ENCODE measurements at places on chromosomes 16 and 17. TPM values are rescaled to one million over a fixed set of nuclear protein-coding genes. Genes with fewer than 3 reads are reported as not detected.

- H3K27ac ChIP-seq: no peak overlapping the region
- no peaks in the 10 kb centered on the region for H3K27me3 ChIP-seq
- H3K4me1 ChIP-seq: no peaks in the 10 kb centered on the region
- H3K36me3 ChIP-seq: no peaks in the 10 kb centered on the region
- H3K4me3 ChIP-seq: no peak overlapping the region
- no peak for DNase-seq
Measured at GRCh38 chr17:41010441-41010840, 1.5 kb upstream of the KRTAP3-1 start.

Gene HEATR9
- not detected for total RNA-seq

Gene MPP3
- 70.2 TPM for total RNA-seq

- no peak for DNase-seq
- no peak overlapping the region for H3K4me3 ChIP-seq
- no peak overlapping the region for H3K27ac ChIP-seq
- no peaks in the 10 kb centered on the region for H3K36me3 ChIP-seq
- H3K27me3 ChIP-seq: no peaks in the 10 kb centered on the region
Measured at GRCh38 chr17:41437769-41438168, 3.0 kb downstream of the KRT38 start.

DNA sequence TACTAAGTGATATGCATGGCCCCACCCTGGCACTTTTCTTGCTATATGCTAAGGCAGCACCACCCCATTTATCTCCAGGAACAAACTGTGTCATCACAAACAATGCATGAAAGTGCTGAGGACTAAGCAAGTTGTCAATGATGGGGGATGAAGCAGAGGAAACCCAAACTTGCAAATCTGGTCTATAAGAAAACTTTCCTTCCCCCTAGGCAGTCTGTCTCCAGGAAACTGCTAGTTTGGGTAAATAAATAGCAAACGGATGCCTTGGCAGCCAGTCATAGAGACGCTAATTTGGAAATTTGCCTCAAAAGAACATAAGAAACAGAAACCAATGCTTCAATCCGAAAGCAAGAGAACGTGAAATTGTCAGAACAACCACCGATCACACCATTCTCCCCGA is 5.6 kb upstream of the HSBP1 start:
- H3K27me3 ChIP-seq: no peaks in the 10 kb centered on the region
- peak overlapping the region; percentile 49 for H3K4me3 ChIP-seq
- no peak overlapping the region for H3K27ac ChIP-seq

- no peaks in the 10 kb centered on the region for H3K36me3 ChIP-seq
- no peak overlapping the region for H3K27ac ChIP-seq
- no peak overlapping the region for H3K4me3 ChIP-seq
- H3K27me3 ChIP-seq: no peaks in the 10 kb centered on the region
Measured at GRCh38 chr16:49883076-49884014, 27.4 kb upstream of the ZNF423 start.

GRCh38 chr17:539066-539465 is 175.6 kb downstream of the VPS53 start:
- peaks cover 14% of the 10 kb centered on the region for H3K4me1 ChIP-seq
- no peak for DNase-seq
- no peak overlapping the region for H3K27ac ChIP-seq
- no peaks in the 10 kb centered on the region for H3K36me3 ChIP-seq

Gene SMPD3
- 3.8 TPM for total RNA-seq

GRCh38 chr17:52071712-52072111 is 86.8 kb downstream of the CA10 start:
- no peak for DNase-seq
- H3K36me3 ChIP-seq: no peaks in the 10 kb centered on the region
- H3K4me3 ChIP-seq: no peak overlapping the region
- no peaks in the 10 kb centered on the region for H3K27me3 ChIP-seq
